ENCODE measurements at places on chromosomes 1 and 21. TPM values are rescaled to one million over a fixed set of nuclear protein-coding genes. Genes with fewer than 3 reads are reported as not detected.

The MFSD2A gene
- 2.5 TPM for total RNA-seq

The YARS1 gene
- total RNA-seq = 100 TPM

The GNG4 gene
- not detected for total RNA-seq

The FNDC5 gene
- 0.27 TPM for total RNA-seq

The SPTA1 gene
- under 0.01 TPM for total RNA-seq

The HSD11B1 gene
- not detected for total RNA-seq

The AMPD1 gene
- total RNA-seq = not detected
